ENCODE measurements at places on chromosomes 5 and 9.

DNA sequence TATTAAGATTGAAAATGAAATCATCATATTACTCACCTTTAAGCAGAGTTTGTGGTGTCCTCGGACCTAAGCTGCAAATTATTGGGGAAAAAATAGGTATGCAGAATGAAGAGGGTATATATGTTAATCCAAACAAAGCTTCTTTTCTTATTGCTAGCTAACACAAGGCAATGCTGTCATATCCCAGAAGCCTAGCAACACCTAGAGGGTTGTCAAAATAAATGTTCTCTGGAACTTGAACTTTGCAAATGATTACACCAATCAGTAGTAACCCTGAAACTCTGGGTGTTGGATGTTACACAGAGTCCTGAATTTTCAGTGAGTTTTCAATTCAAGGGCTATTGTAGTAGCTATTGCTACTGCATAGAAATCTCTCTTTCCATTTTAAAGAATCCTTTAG, at the start of gene C6:
C6 (minus strand) TSS at position 193 of the 400 bp plus-strand sequence. CDS start 10,302 bp downstream, outside the sequence.
- no peak for DNase-seq

- DNase-seq, result no peak
Observed at GRCh38 chr5:42929871-42930270, 110.2 kb downstream of the ANXA2R start.

DNA sequence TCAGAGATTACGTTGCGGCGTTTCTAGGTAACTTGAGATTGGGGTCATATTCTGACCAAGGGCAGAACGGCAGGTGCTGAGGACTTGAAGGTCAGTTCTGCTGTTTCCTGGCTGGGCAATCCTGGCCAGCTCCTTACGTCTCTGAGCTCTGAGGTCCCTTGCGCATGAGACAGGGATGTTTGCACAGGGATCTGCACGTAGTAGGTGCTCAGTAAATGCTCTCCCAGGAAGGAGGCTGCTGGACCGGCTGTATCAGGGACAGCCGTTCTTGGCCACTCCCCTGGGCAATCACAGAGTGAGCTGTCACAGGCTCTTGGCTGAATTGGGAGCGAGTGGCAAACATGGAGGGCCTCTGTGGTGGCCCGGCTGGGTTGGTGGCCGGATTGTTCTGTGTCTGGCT, 8.3 kb downstream of the NCS1 start:
- no peak for DNase-seq

DNA sequence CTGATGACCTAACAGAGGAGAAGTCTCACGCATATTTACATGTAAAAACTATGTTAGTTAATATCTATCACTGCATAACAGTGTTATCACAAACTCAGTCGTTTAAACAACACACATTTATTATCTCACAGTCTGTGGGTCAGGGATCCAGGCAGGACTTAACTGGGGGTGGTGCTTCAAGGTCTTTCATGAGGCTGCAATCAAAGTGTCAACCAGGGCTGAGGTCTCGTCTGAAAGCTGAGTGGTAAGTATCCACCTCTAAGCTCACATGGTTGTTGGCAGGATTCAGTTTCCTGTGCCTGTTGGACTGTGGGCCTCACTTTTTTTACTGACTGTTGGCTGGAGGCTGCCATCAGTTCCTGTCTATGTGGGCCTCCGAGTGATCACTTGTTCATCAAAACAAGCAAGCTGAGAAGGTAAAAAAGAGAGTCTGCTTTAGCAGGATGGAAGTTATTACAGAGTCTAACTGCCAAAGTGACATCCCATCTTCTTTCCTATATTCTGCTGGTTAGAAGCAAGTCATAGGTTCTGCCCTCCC, 188.6 kb downstream of the CARTPT start:
- no peak for DNase-seq

GRCh38 chr9:111038331-111039230, at the start of gene LPAR1:
LPAR1 (minus strand) TSS chr9:111038470; CDS start chr9:110972117, 66,353 bp downstream.
- DNase-seq, result no peak

GRCh38 chr5:42887097-42887496, 75.4 kb upstream of the SELENOP start:
- DNase-seq, result no peak

DNA sequence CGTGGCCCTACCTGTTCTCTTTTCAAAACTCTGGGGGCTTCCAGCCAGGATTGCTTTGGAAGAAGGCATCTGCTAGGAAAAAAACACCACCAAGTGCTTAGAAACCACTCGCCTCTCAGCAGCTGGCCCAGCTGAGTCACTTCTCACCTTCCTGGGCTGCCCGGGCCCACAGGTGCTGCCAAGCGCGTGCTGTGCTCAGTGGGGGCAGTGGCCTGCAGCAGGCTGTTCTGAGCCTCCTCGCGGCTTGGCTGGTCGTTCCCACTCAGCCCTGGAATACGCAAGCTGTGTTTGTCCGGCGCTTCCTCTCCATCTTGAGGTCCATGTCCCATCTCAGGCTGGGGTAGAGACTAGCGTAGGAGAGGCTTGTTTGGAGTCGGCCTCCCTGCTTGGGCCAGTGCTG, 102.5 kb upstream of the FCN2 start:
- DNase-seq, result no peak

DNA sequence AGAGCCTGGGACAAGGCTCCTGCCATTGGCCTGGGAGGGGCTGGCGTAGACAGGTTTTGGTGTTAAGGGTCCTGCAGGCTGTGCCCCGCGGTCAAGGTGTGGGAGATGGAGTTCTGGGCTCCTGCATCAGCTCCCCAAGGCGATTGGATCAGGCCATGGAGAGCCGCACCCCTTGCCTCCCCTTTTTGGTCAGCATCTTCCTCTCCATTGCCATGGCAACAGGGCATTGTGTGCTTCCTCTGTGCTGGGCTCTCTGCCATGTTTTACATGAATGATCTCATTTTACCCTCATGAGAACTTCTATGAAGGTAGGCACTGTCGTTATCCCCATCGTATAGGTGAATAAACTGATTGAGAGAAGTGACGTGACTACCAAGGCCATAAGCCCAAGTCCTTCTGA, 344.3 kb upstream of the CLINT1 start:
- DNase-seq, result no peak

DNA sequence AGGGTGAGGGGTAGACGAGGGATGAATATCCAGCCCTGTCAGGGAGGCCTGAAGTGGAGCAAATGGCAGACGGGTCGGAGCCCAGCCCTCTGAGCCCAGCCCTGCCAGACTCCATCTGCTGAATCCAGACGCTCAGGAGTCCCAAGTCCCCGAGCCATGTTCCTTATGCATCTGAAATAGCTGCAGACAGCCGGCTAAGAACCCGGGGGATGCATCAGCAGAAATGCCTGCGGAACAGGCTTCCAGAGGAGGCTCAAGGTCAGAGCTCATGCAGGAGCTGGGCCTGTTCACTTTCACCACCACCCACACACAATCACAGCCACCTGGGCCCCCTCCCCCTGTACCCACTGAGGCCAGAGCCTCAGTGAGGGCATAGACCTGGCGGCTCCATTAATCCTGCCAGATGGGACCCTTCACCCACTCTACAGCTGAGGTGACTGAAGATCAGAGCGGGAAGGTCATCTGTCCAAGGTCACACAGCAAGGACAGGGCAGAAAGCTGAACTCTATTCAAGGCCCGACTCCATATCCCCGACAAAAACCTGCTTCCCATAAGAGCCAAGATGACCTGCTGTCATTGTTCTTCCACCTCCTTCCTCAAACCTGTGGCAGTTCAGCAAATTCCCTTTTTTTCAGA, 24.4 kb upstream of the AKNA start:
- no peak for DNase-seq

DNA sequence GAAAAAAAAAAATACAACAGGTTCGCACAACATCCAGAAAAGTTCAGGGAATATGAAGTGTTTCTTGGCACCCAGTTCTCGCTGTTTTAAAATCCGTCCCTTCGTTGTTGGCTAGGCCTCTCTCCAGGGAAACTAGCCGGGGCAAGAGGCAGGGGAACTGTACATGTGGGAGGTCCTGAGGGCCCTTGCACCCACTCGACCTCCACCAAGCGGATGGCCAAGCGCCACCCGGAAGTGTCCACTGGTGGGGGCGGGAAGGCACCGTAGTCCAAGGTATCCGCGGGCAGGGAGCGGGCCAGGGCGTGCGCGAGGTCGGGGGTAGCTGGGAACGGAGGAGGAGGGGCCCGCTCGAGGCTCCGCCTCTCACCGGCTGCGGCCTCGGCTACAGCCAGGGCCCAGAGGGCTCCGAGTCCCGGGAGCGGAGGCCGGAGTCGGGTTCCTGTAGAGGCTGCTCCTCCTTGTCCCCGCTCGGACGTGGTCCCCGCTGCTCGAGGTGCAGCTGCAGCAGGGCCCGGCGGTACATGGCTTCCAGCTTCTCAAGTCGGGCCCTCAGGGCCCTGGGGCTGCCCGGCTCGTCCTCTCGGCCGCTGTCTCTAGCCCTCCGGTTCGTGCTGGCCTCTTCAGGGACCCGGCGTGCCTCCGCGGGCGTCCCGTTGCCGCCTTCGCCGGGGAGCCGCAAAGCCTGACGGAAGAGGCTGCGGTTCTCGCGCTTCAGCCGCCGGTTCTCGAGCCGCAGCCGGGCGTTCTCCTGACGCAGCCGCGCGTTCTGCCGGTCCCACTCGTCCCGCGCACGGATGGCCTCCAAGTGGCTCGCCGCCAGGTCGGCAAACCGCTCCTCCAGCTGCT, 720 bp downstream of the TUSC1 start:
- DNase-seq, result no peak

GRCh38 chr9:93007529-93008058, 50.9 kb upstream of the SUSD3 start:
- DNase-seq, result no peak

DNA sequence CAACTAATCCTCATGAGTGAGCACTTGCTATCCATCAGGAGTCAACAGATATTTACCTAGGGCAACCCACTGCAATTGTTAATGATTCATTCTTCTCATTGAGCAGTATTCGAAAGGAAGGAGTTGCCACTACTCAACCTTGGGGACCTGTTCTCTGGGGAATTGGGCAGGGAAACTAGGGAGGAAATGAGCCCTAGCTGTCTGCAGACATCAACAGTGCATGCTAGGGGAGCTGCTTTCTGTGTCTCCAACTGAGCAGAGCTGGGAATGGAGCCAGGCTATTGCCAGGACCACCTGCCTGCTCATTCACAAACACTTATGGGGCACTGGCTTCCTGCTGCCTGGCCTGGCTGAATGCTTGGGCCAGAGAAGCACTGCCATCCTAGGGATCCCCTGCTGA, 183.4 kb downstream of the TMEM38B start:
- no peak for DNase-seq

DNA sequence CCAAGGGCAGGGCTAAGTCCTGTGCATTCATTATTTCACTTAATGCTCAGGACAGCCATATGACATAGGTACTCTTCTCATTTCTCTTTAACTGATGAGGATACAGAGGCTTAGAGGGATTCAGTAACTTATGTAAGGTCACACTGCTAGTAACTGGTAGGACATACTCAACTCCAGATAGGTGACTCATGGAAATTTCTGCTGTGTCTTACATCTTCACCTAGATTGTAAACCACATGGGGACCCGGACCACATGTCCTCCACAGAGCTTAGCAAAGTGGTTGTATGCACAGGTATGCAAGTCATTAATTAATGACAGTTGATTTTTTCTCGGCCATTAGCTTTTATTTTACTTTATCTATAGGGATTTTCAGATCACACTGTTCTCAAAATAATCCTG, 29.3 kb downstream of the SLC1A1 start:
- DNase-seq, result no peak

DNA sequence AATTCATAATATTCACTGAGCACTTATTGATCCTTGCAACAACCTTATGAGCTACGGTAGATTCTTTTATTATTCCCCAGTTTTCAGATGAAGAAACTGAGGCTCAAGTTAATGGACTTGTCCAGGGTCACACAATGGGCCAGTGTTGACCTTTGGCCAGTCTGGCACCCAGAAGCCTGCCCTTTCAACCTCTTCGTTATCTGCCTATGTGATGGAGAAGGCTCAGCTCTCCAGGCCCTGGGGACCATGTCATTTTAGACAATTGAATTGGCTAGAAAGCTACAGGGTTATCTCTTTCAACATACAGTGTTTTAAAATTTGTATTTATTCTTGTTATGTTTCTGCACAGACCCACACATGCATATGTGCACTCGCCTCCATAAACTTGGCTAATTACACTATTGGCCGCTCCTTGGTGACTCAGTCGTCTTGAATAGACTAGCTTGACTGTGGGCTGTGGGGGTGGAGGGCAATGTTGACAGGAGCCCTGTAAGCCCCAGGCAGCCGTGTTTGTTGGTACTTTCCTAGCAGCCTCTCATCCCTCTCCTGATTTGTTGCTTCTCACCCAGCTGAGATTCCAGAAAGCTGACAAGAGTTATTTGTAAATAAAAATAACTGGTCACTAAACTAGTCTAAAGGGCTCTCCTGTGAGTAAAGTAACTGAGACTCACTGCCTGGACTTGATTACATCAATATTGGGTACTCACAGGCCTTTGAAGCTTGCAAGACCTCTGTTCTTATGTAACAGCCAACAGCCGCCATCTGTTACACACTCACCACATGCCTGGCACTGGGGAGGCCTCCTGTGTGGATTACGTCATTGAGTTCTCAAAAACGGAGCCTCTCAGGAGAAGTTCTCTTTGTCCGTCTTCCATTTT, 8.5 kb upstream of the ANGPTL2 start:
- DNase-seq, result no peak

- DNase-seq, result no peak
Observed at GRCh38 chr5:147821766-147822165, 9.7 kb downstream of the SPINK1 start.

- DNase-seq, result no peak
Observed at GRCh38 chr9:120156376-120156775, 423.6 kb downstream of the CDK5RAP2 start.

- no peak for DNase-seq
Observed at GRCh38 chr9:26850995-26851394, 41.6 kb downstream of the CAAP1 start.

DNA sequence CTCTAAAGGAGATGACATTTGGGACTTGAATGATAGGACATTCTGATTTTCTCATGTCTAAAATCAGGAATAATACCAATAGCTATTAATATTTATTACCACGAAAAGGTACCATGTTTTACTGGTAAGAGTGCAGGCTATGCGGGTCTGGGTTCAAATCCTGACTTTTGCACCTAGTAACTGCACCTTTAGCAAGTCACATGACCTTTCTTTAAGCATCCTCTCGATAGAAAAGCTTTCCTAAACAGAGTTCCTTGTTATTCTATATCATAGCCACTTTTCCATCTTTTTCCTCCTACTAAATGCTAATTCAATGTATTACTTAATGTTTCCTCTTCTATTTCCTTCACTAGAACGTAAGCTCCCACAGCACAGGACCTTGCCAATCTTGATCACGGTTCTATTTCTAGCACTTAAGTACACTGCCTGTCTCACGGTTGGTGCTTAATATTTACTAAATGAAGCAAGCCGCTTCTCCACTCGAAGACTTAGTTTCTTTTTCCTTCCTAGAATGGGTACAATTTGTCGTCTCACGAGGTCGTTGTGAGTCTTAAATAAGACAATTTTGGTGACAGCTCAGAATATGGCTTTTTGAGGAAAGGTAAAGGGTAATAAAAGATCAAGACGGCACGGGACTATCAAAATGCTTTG, 816 bp downstream of the RBM18 start:
- DNase-seq, result no peak

- no peak for DNase-seq
Observed at GRCh38 chr9:11551106-11551505, 938.3 kb upstream of the PTPRD start.

All from GM12864 (cell line).